Activated naive CD4-positive, alpha-beta T cell (primary cell): ENCODE measurements at places on chromosomes 6 and 20.

DNA sequence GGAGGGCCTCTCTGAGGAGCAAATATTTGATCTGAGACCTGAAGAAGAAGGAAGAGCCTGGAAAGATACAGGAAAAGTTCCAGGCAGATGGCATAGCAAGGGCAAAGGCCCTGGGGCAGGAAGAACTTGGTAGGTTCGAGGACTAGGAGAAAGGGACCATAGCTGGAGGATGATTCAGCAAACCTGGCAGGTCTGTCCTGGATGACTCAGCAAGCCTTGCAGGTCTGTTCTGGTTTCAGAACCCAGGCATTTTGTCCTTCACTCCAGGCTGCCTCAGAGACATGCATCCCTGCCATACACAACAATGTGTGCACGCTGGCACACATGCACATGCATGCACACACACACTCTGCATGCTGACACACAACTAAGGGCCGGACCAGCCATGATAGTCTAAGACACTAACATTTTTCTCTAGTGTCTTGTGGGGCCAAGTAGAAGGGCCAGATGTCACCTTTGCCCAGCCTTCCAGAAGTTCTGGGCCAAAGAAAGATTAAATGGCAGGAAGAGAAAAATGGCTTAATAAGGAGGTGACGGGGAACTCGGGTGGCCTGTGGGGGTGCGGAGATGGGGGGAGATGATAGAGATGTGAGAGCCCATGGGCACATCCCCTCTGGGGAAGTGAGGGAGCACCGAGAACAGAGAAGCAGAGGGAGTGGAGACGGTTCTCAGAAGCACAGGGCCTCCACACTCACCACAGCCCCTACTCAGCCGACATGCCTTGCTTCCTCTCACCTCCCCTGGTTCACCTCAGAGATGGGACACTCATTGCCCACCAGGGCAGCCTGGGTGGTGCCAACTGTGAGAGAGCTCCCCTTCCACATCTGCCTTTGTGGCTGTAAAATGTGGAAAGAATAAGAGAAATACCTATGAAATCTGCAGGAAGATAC, 15.4 kb upstream of the TRIB3 start:
- DNase-seq: no peak

GRCh38 chr20:63895952-63896263, 982 bp downstream of the DNAJC5 start:
- DNase-seq: no peak

DNA sequence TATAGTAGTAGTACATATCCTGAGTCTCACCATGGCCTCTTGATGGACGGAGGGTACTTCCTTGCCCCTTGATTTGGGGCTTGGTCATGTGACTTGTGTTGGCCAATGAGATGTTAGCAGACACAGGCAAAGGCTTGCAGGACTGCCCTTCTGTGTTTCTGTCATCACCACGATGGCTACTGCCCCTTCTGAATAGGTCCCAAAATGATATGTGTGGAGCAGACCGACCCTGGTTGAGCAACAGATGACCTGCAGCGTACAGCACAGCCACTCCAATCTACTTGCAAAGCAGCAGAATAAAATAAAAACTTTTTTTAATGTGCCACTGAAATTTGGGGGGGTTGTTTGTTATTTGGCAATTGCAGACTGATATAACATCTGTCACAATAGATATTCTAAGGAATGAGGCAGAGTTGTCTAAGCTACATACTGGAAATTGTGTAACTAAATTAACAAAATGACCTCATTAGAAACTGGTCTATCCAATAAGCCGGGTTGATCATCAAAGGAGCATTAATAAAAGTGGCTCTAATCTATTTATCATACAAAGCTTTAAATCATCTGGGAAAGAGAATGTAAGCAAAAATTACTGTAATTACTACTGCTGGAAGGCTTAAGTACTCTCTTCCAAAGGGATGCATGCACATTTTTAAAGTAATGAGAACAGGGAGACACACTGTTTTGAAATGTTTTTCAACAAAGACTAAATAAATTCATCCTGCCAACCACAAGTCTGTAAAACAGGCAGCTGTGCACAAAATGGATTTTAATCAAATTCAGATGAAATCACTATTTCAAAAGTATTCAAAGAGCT, 209.5 kb downstream of the KIF16B start:
- DNase-seq: no peak

DNA sequence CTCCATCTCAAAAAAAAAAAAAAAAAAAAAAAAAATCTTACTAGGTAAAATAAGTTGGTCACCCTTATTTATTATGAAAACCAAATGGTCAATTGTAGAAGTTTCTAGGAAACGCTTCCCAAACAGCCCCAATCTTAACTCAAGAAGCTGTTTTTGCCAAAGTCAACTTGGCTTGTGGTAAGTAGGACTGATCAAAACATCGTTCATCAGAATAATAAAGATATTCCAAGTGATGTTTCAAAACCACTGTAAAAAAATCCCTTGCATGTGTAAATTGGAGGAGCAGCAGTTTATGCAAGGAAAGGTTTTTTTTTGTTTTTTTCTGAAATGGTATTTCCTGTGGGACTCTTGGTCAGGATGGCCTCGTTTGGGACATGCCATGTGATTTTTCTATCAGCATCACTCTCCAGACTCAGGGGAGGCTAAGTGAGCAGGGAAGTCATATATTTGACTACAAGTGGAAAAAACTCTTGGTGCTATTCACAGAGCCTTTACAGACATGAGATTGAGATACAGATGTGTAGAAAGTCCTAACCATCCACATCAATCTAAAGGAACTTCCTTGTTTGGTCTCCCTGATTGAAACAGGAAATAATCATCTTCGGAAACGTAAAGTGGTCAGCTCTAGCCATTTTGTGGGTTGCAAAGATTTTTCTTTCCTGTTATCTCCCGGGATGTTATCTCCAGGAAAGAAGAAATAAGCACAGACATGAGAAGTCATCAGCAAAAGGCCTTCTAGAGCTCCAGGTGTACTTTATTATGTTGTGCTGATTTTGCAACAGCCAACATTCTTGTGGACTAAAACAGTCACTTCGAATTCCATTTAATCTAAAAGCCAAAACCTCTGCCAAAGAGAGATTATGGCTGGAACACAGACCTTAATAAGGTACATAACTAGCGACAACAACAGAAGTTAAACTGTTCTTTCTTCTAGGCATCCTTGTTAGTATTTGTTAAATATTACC, 177.8 kb downstream of the EDN1 start:
- DNase-seq: no peak
